Stimulated activated CD8-positive, alpha-beta memory T cell treated with anti-CD3 and anti-CD28 coated beads, Interleukin-4, amount 100 ng/mL, for 4 hours (primary cell): ENCODE measurements at places on chromosomes 13 and 19.

GRCh38 chr19:10299545-10300458, 9.8 kb downstream of the ZGLP1 start:
- DNase-seq, result no peak

DNA sequence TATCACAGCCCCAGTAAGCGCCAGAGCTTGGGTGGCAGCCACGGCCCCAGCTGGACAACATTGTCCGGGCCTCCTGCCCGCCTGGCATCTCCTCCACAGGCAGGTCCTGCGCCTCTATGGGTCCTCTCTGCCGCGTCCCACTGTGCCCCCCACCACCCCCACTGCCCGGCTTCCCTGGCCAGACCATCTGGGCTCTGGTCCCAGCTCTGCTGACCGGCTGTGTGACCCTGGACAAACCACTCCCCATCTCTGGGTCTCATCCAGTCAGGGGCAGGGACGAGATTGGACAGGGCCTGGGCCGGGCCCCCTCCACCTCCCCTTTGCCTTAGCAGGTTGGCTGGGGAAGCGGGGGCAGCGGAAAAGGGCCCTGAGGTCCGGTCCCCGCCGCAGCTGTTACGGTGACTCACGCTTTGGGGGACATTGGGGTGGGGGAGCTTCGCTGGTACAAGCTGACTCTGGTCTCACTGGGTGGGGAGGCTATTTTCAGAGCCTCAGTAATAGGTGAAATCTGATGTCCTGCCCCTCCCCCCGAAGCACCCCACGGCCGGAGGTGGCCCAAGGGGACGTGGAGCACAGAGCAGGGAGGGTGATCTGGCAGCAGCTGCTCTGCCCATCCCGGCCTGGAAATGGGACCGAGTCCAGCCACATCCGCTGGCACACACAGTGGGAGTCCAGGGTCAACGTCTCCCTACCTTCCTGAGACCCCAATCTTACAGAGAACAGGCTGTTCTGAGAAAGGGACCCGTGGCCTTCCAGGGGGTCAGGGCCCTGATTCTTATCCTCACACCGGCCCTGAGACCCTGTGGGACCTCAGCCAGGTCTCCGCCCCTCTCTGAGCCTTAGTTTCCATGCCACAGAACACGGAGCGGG, 9.1 kb downstream of the NFIC start:
- DNase-seq, result no peak

DNA sequence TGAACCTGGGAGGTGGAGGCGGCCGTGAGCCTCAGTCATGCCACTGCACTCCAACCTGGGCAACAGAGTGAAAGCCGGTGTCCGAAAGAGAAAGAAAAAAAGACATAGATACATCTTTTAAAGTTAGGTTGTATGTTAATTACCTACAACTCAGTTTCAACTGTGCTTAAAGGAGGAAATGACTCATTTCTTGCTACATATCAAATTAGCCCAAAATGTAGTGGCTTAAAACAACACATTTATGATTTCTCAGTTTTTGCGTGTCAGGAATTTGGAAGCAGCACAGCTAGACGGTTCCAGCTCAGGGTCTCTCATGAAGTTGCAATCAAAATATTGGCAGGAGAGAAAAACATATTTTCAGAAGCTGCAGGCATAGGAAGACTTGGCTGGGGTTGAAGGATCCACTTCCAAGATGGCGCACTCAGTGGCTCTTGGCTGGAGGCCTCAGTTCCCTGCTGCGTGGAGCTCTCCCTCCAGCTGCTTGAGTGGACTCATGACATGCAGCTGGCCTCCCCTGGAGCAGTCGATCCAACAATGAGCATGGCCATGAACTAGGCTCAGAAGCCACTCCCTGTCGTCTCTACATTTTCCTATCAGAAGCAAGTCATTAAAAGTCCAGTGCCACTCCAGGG, 7.1 kb downstream of the LDLR start:
- no peak for DNase-seq

DNA sequence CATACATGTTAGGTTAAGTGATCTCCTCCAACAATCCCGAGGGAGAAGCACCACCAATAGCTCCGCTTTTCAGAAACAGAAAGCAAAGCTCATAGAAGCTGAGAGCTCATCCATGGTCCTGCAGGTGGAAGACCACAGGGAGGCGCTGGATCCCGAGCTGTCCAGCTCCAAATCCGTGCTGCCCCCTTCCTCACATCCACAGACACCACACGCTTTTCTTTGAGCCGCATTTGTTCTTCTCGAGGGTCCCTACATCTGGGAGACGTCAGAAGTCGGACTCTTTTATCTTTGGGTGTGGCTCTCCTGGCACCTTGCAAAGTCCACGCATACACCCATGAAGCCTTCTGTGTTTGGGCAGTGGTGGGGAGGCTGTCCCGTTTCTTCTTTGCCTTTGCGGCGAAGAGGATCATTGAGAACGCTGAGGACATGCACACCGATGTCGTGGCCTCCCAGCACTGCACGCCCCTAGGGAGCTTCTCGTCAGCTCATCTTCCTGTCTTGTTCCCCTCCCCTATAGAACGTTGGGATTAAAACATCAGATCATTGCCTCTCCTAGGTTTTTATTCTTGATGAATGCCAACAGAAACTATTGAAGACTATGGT, 184.8 kb downstream of the TEX29 start:
- DNase-seq, result no peak

DNA sequence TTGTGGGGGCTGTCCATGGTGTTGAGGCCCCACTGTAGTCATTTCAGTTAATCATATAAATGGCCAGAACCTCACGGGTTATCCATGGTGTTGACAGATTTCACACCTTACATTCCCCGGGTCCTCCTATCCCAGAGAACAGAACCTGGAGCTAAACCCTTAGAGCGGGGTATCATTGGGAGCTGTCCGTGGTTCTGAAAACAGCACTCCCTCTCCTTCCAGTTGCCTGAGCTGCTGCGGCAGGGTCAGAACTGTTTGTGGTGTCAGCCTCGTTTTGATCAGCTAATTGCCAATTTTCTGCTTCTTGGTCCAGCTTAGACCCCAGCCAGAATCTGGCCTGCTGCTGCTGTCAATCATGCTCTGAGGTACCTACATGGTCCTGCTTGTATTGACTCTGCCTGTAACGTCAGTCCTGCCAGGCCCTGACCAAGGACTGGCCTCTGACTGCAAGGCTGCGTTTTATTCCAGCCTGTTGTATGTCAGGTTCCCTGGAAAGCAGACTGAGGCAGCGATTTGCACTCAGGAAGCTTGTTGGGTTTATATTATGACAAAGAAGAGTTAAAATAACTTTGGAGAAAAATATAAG, 55.8 kb upstream of the KCTD15 start:
- DNase-seq, result no peak

DNA sequence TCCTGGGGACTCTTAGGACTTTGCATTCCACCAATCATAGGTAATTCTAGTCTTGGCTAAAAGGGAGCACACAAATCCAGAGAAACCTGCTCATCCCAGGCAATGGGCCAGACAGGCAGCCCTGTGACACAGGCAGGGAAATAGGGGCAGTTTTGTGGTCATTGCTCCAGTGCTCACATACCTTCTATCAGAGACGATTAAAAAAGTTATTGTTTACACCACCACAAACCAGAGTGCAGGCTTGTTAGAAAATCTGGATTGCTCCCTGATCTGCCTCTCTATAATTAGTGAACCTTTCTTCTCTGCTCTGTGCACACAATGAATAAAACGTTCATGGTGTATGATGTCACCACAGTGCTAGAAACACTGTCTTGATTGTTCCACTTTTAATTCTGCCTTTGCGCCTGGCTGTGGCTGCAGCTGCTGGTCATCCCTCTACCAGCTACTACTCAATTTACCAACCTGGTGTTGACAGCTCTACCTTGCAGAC, 121.6 kb upstream of the SPATA13 start:
- no peak for DNase-seq

DNA sequence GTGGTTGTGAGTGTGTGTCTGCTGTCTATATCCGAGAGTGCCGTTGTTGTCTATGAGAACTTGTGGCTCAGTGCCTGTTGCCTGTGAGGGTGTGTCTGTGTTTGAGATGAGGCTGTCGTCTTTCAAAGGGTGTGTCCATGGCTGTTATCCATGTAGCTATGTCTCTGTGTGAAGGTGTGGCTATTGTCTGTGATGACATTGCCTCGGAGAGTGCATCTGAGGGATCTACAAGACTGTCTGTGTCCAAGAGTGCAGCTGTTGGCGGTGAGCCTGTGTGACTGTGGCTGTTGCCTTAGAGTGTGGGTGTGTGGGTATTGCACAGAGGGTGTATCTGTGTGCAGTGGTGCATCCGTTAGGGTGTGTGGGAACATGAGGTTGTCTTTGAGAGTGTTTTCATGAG, 4.9 kb downstream of the NUMBL start:
- DNase-seq, result no peak

- DNase-seq, result no peak
Observed at GRCh38 chr19:2343289-2343982, 15.0 kb downstream of the SPPL2B start.

DNA sequence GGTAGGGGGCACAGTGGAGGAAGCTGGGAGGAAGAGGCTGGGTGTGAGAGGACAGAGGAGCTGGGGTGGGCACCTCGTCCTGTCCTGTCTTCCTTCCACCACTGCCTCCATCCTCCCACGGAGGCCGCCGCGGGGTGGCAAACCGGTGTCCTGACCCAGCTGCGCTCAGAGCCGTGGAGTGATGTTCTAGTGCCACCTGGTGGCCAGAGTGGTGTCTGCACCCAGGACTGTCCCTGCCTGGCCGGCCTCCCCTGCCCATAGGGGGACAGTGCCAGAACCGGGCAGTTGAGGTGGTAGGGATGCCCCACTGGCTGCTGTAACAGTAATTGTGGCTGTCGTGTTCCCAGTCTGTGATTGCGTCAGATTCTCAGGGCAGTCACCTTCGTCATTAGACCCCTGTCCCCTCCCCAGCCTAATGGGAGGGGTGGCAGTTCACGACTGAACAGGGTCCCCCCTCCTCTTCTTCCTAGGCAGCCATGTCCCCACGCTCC, 11.1 kb upstream of the ARRDC2 start:
- DNase-seq, result peak; percentile 81

DNA sequence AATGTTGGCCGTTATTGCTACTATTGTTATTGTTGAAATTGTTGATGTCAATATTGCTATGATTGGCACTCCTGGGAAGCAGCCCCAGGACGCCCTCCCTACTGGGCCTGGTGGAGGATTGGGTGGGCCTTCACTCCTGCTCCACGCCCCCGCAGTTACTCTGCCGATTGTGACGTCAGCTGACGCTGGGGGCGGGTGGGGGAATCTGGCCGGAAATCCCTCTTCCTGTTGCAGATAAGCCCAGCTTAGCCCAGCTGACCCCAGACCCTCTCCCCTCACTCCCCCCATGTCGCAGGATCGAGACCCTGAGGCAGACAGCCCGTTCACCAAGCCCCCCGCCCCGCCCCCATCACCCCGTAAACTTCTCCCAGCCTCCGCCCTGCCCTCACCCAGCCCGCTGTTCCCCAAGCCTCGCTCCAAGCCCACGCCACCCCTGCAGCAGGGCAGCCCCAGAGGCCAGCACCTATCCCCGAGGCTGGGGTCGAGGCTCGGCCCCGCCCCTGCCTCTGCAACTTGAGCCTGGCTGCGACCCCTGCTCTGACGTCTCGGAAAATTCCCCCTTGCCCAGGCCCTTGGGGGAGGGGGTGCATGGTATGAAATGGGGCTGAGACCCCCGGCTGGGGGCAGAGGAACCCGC, at the start of gene ETV2:
Gene ETV2 (plus strand): TSS at position 231 of the 637 bp plus-strand sequence. CDS start 716 bp downstream, outside the sequence.
- DNase-seq, result peak; percentile 56

- no peak for DNase-seq
Observed at GRCh38 chr19:50024719-50025021, 502 bp downstream of the VRK3 start.

GRCh38 chr19:17834350-17835181, 13.2 kb downstream of the JAK3 start:
- DNase-seq, result no peak

DNA sequence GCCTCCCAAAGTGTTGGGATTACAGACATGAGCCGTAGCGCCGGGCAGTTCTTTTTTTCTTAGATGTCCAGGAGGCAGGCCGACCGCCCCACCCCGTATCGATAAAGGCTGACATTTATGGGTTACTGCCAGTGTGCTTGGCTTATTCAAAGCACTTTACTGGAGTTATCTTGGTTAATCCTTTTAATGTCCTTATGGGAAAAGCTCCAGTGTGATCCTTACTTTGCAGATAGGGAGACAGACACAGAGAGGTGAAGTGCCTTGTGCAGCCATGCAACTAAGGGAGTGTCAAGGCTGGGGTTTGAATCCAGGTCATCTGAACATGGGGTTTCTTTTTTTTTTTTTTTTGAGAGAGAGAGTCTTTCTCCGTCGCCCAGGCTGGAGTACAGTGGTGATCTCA, 19.2 kb downstream of the NCAN start:
- DNase-seq, result no peak

GRCh38 chr13:35252536-35253205, 223.8 kb downstream of the MAB21L1 start:
- DNase-seq, result no peak

- DNase-seq, result no peak
Observed at GRCh38 chr19:8108560-8109445, 40.6 kb downstream of the FBN3 start.

- DNase-seq, result peak; percentile 45
Observed at GRCh38 chr19:6736169-6736916, 1.0 kb downstream of the GPR108 start.

GRCh38 chr19:32233885-32234284, 111.5 kb upstream of the ZNF507 start:
- DNase-seq, result no peak

DNA sequence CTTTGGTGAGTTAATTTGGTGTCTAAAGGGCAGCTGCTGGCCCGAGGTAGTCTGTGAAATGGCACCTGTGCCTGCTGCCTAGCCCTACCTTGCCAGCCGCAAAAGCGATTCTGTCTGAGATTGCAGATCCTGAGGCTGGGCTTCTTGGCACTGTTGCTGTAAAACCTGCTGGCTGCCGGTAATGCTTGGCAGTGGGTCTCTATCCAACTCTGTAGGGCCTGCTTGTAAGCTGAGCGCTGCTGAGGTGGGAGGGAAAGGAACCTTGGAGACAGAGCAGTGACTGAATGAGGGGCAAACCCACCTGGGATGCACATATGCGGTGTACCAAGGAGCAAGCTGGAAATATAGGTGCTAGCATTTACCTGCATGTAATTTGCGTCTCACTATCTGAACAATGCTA, 11.7 kb downstream of the LCP1 start:
- DNase-seq, result no peak

DNA sequence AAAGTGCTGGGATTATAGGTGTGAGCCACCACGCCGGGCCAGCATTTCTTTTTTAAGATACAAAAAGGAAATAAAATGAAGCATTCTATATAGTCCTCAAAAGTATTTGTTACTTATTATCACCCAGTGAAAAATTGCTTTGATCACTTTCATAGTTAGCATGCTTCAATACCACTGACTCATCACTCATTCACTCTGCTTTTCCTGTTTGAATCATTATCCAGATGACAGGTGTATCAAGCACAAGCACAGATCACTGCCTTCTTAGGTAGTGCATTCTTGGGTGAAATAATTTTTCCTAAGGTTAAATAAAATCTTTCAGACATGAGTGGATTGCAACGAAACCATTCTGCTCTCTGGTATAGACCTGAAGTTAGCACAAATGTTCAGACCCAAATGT, 35.8 kb upstream of the SPART start:
- no peak for DNase-seq

DNA sequence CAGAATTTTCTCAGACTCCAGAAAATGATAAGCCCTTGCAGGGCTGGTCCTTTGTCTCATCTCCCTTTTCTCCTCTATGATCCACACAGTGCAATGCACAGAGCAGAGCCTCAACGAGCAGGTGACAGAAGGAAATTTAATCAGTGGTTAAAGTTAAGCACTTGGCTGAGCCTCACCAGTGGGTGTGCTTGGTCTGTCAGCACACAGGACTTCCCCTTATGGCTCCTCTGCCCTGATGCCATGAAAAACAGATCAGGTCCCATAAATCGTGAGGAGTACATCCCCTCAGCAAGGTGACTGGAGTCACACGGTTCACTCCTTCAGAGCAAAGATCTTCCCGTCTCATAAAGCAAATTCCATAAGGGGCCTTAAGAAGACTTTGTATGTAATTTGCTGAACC, 818.2 kb downstream of the UQCRFS1 start:
- DNase-seq, result no peak

- no peak for DNase-seq
Observed at GRCh38 chr13:67298297-67298696, 68.2 kb upstream of the PCDH9 start.
